Suppressor macrophage (primary cell): ENCODE measurements at places on chromosomes 11 and 22.

DNA sequence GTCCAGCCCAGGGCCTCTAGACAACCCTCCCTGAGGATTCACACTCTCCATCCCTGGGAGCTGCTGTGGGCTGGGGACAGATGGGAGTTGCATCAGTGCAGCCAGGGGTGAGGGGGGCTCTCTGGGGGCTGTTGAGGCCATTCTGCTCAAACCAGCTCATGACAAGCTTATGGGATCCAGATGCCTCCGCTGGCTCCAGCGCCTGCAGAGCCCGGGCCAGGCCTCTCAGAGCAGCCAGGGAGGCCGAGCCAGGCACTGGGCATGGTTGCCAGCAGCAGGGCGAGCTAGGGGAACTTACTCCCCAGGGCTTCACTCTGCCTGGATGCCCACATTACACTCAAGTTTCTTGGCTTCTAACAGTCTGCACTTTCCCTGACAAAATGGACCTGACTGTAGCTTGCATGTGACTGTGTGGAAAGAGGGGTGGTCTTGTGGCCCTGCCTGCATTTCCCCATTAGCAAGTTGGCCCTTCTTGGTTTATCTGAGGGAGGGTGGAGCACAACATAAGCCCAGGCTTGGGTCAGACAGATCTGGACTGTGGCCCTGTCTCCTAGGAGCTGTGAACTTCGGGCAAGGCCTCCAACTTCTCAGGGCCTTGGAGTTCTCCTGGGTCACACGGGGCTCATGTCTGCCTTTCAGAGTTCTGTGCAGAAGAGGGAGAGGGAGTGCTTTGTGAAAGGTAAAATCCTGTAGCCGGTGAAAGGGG, 34.5 kb upstream of the CYB5R3 start:
- DNase-seq, result no peak

- DNase-seq, result no peak
These were observed 15.9 kb upstream of the MUC6 start for GRCh38 chr11:1052133-1053011.

DNA sequence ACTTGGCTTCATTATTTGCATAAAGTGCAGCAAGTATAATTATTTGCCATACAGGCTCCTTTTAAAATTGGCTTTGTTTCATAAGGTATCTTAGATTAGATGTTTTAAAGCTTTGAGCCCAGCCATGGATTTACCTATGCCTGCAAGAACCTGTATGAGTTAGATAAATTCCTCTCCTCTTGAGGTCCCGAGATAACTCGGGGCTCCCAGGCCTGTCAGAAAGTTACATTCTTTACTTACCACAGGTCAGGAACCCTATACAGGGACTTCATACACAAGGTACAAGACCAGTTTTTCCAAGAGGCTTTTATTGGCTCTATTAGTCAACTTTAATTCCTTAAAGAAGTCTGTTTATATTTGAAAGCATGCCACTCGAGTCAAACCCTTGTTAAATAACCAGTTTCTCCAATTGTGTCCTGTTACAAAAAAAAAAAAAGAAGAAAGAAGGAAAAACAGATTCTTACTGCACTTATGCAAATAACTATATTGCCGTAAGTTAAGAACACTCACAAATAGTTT, 2.3 kb upstream of the C1QTNF6 start:
- DNase-seq, result no peak

DNA sequence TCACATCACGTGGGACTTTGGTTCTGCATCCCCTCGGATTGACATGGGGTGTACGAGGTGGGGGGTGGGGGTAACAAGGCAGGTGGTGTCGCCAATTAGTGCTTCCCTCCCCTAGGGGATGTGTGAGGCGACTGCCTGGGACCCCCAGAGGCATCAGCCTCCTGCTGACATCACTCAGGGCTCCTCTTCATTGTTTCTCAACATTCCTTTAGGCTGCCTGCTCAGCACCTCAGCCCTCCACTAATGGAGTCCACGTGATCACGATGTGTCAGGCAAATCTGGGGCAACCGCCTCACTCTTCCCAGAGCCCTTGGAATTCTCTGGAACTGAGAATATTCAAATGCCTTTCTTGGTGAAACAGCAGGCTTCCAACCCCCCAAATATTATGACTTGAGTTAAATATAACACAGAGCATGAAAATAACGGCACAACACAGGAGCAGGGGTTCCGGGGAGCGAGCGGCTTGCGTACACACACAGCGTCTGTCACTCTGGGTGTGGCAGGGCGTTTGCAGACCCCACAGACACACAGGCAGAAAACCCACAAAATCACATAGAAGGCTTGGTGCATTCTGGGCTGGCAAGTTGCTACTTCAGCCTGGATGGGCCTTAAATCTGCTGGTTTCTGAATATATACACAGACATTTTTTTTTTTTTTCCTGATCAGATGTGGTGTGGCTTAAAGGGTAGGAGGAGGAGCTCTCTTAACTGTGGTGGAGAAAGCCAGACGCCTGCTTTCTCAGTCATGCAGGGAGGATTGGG, 170.1 kb upstream of the CADM1 start:
- DNase-seq, result no peak

GRCh38 chr11:44188643-44189042, 93.2 kb downstream of the EXT2 start:
- DNase-seq, result no peak

DNA sequence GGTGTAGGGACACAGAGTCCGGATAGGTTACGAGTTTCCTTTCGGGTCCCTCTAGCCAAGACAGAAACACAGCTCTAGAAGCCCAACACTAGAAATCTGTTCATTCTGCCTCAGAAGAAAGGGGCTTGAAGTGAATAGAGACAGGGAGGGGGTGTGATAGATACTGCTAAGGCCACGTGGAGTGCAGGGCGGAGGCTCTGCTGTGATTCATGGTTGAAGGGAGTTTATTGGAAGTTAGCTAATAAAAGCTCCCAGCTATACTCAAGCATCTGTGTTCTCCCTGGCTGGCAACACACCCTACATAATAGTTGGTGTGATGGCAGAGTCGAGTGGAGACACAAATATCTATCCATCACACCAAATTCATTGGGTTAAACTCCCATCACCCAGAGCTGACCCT, 337.4 kb downstream of the CADM1 start:
- DNase-seq, result no peak

- DNase-seq, result no peak
These were observed 69.4 kb downstream of the FLI1 start for GRCh38 chr11:128763224-128763623.

DNA sequence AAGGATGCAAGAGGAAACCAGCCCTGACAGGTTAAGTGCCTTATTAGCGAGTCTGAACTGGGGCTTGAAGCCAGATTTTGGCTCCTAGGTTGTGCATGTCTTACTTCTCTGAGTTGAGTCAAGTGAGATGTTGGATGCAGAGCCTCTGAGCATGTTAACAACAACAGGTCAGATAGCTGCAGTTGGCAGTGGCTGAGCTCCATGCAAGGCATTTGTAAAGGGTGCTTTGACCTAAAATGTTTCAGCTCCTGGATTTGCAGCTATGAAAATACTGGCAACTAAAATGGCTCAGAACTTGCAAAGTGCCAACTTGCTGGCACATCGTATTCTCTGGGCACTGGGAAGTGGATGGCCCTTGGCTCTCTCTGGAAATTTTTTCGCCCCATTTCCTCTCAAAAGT, 16.4 kb upstream of the CSRP3 start:
- no peak for DNase-seq

DNA sequence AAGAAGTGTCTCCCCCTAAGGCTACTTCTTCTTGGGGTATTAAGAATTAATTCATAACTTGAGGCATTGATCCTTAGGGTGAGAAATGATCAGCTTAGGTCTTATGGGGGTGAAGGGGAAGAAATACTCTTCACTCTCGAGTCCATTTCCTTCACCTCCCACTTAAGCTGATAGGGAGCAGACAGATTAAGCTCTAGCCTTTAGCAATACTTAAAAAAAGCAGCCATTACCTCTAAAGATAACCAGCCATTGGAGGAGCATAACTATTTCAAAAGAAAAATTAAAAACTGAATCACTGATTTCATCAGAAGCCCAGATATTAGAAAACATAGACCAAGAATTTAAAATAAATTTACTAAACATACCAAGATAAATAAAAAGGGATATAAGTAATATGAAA, 60.5 kb downstream of the ENTHD1 start:
- DNase-seq, result no peak

GRCh38 chr22:31526270-31526669, 29.9 kb downstream of the SFI1 start:
- DNase-seq, result peak; percentile 47

DNA sequence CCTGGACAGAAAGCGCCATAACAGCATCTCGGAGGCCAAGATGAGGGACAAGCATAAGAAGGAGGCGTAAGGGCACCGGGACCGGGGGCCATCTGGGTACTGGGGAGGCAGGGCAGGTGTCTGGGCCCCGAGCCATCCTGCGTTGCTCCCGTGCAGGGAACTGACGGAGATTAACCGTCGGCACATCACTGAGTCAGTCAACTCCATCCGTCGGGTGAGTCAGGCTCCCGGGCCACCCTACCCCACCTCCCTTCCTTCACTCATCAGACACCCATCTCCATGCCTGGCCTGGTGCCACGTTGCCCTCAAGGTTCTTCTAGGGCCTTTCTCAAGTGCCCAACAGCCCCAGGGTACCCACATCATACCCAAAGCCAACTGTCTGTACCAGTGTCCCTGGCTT, 15.0 kb downstream of the PLCB3 start:
- no peak for DNase-seq

- DNase-seq, result no peak
These were observed 46.5 kb upstream of the CD5 start for GRCh38 chr11:61055776-61056175.

DNA sequence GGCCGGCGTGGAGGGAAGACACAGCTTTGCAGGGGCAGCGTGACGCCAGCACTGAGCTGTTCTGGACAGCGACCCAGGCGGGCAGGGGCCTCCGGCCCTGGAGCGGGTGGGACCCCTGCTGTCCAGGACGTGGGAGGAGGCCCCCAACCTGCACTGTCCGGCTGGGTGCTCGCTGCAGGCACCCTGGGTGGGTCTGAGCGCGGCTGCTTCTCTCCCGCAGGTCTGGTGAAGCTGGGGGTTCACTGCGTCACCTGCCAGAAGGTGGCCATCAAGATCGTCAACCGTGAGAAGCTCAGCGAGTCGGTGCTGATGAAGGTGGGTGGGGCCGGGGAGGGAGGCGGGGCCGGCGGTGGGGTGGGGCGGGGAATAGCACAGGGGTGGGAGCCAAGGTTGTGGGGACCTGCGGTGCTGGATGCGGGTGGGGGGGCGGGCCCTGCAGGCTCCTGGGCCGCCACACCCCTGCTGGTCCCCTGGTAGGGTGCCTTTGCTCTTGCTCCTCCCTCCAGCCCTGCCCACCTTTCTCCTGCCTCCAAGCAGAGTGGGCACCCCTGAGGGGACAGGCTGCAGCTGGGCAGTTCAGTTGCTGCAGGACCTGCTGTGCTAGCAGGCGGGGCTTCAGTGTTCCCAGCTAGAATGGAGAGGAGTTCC, 46.2 kb downstream of the BRSK2 start:
- no peak for DNase-seq

DNA sequence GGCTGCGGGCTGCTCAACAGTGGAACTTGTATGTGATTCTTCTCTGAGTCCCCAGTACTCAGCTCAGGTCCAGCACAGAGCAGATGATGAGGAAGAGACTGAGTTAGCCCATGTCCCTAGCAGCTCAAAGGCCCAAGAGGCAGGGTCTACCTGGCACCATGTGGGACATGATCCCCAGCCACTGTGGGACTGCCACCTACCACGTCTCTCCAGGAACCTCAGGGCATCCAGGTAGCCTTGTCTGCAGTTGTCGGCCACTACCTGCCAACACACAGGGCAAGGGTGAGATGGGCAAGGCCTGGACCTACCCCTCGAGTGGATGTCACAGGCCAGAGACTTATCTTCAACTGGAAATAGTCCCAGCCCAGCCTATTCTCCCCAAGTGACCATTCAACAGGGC, 4.4 kb downstream of the PNPLA5 start:
- DNase-seq, result no peak

GRCh38 chr11:35918716-35919115, 25.1 kb upstream of the LDLRAD3 start:
- DNase-seq, result no peak

- no peak for DNase-seq
These were observed 76.4 kb upstream of the PPARA start for GRCh38 chr22:46073683-46074504.

- DNase-seq, result peak; percentile 86
These were observed 154.6 kb downstream of the MAML2 start for GRCh38 chr11:96188243-96189006.

GRCh38 chr11:1868056-1868635, 15.3 kb downstream of the LSP1 start:
- no peak for DNase-seq

DNA sequence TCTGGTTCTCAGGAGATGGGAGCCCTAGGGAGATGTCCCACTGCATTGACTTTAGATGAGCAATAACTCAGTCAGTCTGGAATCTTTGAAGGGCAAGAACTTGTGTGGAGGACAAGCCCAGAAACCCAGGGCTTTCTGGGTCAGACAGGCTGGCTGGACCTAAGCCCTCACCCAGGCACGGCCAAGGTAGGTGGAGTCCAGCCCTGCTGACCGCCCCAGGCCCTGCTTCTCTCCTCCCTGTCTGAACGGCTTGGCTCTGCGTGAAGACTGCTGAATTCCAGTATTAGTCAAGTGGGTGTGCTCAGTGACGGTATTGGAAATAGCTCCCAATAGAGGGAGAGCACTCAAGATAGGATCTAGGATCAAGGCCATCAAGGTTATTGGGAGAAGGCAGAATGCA, 6.1 kb downstream of the CXCR5 start:
- DNase-seq, result no peak

GRCh38 chr11:18726040-18726439, at the start of gene IGSF22:
IGSF22 (minus strand) TSS chr11:18726188; CDS start chr11:18724236, 1,952 bp downstream.
- DNase-seq, result no peak

- no peak for DNase-seq
These were observed 1517.5 kb upstream of the TENM4 start for GRCh38 chr11:80958361-80958760.

DNA sequence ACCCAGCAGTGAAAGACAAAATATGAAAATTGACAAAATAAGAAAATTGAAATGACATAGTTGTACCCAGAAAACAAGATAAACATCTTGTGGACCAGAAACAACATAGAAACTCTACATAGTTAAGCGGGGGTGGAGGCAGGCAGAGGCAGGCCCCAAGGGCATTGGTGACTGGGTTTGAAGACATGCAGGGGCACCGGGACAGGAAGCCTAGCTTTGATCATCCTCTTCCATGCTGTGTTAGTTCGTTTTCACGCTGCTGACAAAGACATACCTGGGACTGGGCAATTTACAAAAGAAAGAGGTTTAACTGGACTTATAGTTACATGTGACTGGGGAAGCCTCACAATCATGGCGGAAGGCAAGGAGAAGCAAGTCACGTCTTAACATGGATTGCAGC, 33.5 kb upstream of the CRTAM start:
- DNase-seq, result no peak
